Naive thymus-derived CD4-positive, alpha-beta T cell (primary cell): ENCODE measurements at places on chromosomes 6 and 20. TPM values are rescaled to one million over a fixed set of nuclear protein-coding genes. Genes with fewer than 3 reads are reported as not detected.

DNA sequence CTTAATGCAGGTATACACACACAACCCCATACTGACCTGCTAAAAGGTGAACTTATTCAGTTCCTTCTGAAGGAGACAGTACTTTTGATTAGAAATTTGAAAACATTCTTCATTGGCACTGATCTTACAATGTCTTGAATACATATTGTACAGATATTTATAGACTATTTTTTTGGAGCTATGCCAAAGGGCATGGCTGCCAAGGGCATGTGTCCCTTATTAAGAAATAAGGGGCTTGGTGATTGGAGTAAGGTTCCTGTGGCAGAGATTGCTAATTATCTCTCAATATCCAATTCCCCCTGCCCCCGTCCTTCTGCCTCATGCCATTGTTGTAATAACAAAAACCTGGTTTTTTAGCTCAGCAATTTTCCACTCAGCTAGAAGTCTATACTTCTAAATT is 355.9 kb downstream of the FARS2 start:
- H3K27me3 ChIP-seq = no peaks in the 10 kb centered on the region
- no peak overlapping the region for H3K27ac ChIP-seq
- no peaks in the 10 kb centered on the region for H3K36me3 ChIP-seq
- DNase-seq = no peak
- H3K4me3 ChIP-seq = no peak overlapping the region
- H3K4me1 ChIP-seq = peaks cover 16% of the 10 kb centered on the region

GRCh38 chr6:6176127-6176526 is 144.3 kb downstream of the F13A1 start:
- H3K4me3 ChIP-seq = no peak overlapping the region
- no peaks in the 10 kb centered on the region for H3K27me3 ChIP-seq
- no peaks in the 10 kb centered on the region for H3K36me3 ChIP-seq

GRCh38 chr20:15138548-15139126 is 801.2 kb upstream of the FLRT3 start:
- no peak overlapping the region for H3K4me3 ChIP-seq
- H3K36me3 ChIP-seq = no peaks in the 10 kb centered on the region
- no peak overlapping the region for H3K27ac ChIP-seq
- no peaks in the 10 kb centered on the region for H3K4me1 ChIP-seq
- H3K27me3 ChIP-seq = no peaks in the 10 kb centered on the region
- no peak for DNase-seq

Gene EYA2
- polyA plus RNA-seq = not detected

Gene BMP7
- polyA plus RNA-seq = not detected

DNA sequence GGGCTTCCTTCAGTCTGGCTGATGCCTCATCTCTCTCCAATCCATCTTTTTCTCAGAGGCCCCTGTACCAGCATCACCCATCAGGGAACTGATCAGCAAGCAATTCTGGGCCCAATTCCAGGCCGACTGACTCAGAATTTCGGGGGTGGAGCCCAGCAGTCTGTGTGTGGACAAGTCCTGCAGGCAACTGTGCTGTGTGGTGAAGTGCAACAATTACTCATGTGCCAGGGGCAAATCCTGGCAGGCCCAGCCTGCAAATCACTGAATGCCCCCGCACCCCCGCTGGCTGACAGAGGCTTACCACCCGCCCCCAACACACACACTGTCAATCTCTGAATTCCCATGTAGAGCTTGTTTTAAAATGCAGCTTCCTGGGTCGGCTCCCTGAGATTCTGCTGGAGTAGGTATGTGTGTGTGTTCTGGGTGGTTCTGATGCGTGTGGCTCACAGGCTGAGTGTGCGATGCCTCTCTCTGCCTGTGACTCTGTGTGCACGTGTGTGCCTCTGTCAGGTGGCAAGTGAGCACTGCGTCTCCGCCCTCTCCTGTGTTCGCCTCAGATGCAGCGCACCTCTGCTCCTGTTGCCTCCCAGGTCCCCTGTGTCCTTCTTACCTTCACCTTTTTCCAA is 45.4 kb downstream of the SSR1 start:
- H3K27me3 ChIP-seq = no peaks in the 10 kb centered on the region
- no peak overlapping the region for H3K27ac ChIP-seq
- no peak overlapping the region for H3K4me3 ChIP-seq
- H3K4me1 ChIP-seq = no peaks in the 10 kb centered on the region

- no peak for DNase-seq
- H3K4me1 ChIP-seq = peaks cover 51% of the 10 kb centered on the region
These were observed 2.6 kb upstream of the TRIM38 start for GRCh38 chr6:25959890-25960536.

DNA sequence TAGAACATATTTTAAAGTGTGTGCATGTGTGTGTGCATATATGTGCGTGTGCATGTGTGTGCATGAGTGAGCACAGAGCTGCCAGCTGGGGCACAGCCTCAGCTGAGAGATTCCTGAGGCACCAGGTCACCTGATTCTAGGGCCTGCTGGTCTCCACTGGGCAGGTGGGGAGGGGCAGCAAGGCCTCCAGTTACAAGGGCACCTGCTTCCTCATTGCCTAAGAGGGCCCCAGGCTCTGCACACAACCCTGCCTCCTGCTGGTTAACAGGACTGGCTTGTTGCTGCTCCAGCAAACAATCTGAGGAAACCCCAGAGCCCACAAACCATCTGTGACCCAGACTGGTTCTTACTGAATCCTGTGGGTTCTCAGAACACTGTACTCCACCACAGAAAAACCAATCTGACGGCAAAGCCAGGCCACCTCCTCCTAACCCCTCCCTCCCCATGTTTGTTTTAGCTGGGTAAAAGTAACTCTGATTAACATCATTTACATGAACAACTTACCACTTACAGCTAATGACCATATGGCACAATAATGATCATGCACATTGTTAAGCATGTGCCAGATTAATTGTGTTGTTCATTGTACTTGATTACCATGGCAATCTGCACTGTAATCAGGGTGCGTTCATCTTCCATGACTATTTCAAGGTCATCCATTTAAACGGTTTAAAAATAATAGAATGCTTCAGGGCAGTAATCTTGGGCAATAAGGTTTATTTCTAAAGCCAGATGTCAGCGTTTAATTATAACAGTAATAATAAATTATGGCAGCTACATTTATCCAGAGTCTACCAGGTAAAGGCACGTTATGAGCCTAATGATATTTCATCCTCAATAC is 23.1 kb upstream of the UBE2J1 start:
- H3K4me3 ChIP-seq = no peak overlapping the region
- H3K27me3 ChIP-seq = no peaks in the 10 kb centered on the region
- H3K4me1 ChIP-seq = peaks cover 8% of the 10 kb centered on the region
- H3K27ac ChIP-seq = no peak overlapping the region

DNA sequence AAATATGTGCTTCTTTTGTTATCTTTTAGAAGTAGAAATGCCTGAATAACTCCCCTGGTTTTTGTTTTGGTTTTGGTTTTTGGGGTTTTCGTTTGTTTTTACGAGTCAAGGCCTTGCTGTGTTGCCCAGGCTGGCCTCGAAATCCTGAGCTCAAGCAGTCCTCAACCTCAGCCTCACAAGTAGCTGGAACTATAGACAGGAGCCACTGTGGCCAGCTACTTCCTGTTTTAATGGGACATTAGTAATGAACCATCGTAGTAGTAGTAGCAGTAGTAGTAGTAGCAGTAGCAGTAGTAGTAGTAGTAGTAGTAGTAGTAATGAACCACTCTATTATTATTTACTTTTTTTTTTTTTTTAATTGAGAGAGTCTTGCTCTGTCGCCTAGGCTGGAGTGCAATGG is 66.0 kb downstream of the UBR2 start:
- no peak overlapping the region for H3K4me3 ChIP-seq
- no peak overlapping the region for H3K27ac ChIP-seq

GRCh38 chr20:33791959-33792597 is 19.1 kb upstream of the CHMP4B start:
- no peaks in the 10 kb centered on the region for H3K4me1 ChIP-seq
- no peak for DNase-seq
- no peaks in the 10 kb centered on the region for H3K36me3 ChIP-seq
- H3K27ac ChIP-seq = no peak overlapping the region
- H3K27me3 ChIP-seq = no peaks in the 10 kb centered on the region
- no peak overlapping the region for H3K4me3 ChIP-seq

- no peak for DNase-seq
- H3K36me3 ChIP-seq = no peaks in the 10 kb centered on the region
- H3K4me1 ChIP-seq = peaks cover 8% of the 10 kb centered on the region
- no peak overlapping the region for H3K4me3 ChIP-seq
- no peak overlapping the region for H3K27ac ChIP-seq
These were observed 108.5 kb upstream of the HIVEP1 start for GRCh38 chr6:11903645-11904044.

- H3K36me3 ChIP-seq = no peaks in the 10 kb centered on the region
- no peaks in the 10 kb centered on the region for H3K4me1 ChIP-seq
- DNase-seq = no peak
- no peaks in the 10 kb centered on the region for H3K27me3 ChIP-seq
These were observed 83.6 kb downstream of the LCA5 start for GRCh38 chr6:79453558-79454042.

DNA sequence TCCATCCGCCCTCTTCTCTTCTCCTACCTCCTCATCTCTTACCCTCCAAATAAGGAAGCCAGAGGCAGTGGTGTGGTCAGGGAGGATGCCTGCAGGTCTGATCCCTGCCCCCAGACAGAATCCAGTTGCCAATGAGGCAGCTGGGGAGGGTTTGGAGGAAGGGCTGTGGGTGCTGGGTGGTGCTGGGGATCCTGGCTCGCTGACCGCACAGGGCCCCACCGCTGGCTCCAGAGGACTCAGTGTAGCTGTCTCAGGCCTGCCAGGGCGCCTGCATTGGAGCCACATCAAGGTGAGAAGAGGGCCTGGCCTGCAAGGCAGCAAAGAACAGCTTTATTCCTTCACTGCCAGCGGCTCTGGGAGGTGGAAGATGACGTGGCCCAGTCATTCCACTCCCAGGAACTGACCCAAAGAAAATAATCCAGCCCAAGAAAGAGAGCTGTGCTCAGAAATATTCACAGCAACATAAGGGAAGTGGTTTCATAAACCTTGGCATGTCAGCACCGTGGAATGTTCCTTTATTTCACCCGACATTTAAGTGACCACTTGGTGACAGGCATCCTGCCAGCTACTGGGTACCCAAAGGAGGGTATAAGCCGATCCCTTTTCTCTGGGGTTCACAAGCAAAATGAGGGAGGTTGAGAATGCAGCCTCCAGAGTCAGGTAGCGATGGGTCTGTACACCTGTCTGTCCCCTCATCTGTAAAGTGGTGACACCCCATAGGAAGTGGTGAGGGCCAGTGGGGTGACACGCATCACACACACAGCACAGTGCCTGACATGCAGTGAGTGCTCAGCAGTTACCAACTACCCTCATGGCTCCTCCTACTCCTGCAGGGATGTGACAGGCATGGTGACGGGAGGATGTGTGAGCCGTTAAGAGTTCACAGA is 125.1 kb downstream of the SNX5 start:
- no peaks in the 10 kb centered on the region for H3K4me1 ChIP-seq
- no peak for DNase-seq
- no peak overlapping the region for H3K27ac ChIP-seq
- no peak overlapping the region for H3K4me3 ChIP-seq
- no peaks in the 10 kb centered on the region for H3K36me3 ChIP-seq

Gene DNMT3B
- 0.33 TPM for polyA plus RNA-seq

DNA sequence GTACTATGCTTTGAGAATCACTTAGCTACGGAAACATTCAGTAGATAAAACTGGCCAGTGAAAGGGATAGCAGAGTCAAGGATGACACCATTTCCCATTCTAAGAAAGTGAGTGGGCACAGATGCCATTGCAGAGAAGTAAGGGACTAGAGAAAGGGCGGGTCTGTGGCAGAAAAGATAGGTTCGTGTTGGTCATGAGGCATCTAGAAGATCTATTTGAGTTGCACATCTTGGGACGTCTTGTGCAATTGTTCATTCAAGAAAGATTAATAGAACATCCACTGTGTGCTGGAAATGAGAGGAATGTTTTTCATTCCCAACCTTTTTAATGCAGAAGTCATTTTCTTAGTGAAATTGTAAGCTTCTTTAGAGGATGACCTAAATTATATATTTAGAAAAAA is 161.7 kb downstream of the PLCB1 start:
- no peak for DNase-seq
- H3K27me3 ChIP-seq = no peaks in the 10 kb centered on the region
- H3K4me3 ChIP-seq = no peak overlapping the region
- no peaks in the 10 kb centered on the region for H3K36me3 ChIP-seq
- no peak overlapping the region for H3K27ac ChIP-seq

- no peak overlapping the region for H3K4me3 ChIP-seq
- no peaks in the 10 kb centered on the region for H3K27me3 ChIP-seq
- no peaks in the 10 kb centered on the region for H3K36me3 ChIP-seq
- no peaks in the 10 kb centered on the region for H3K4me1 ChIP-seq
- H3K27ac ChIP-seq = no peak overlapping the region
- DNase-seq = no peak
These were observed 719.1 kb downstream of the CD109 start for GRCh38 chr6:74415056-74415455.

Gene CD109
- polyA plus RNA-seq = 0.31 TPM

DNA sequence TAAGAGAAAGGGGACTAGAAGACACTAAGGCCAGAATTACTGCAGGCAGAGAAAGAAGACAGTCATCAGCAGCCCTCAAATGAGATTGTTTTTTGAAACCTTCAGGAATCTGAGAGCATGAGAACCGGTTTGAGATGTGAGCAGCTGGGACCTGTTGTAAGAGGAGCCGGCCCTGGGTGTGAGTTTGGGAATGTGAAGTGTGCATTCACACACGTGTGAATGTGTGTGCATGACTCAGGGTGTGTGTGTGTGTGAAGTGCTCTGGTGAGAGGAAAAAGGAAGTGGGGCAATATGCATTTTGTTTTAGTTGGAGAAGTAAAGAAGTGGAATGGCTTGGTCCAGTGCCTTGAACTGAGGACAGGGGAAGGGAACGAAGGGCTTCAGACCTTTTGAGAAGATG is 4.3 kb downstream of the SCUBE3 start:
- no peak for DNase-seq
- no peaks in the 10 kb centered on the region for H3K4me1 ChIP-seq
- no peak overlapping the region for H3K4me3 ChIP-seq
- no peaks in the 10 kb centered on the region for H3K36me3 ChIP-seq

DNA sequence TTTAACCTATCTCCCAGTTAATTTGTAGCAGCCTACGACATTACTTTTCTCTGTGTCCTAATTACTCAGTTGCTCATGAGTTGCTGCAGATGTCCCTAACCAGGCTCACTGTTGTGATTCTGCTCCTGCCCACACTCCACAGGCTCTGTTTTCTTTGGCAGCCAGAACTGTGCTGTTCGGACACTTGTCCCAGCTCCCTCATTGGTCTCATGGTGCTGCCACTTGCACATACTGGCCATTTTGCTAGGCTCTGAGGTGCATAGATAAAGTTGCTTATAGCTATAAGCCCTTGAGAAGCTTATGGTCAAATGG is 55.0 kb downstream of the NOX3 start:
- H3K27ac ChIP-seq = no peak overlapping the region
- no peaks in the 10 kb centered on the region for H3K4me1 ChIP-seq
- H3K36me3 ChIP-seq = no peaks in the 10 kb centered on the region
- DNase-seq = no peak
- no peak overlapping the region for H3K4me3 ChIP-seq

- H3K27ac ChIP-seq = no peak overlapping the region
- DNase-seq = no peak
- H3K4me1 ChIP-seq = no peaks in the 10 kb centered on the region
- H3K27me3 ChIP-seq = no peaks in the 10 kb centered on the region
These were observed 102.1 kb upstream of the TMEM181 start for GRCh38 chr6:158457616-158458278.

Gene TPBG
- polyA plus RNA-seq = not detected

Gene FAM110A
- 6.6 TPM for polyA plus RNA-seq

Gene RHAG
- polyA plus RNA-seq = not detected

GRCh38 chr6:163877877-163878639 is 463.5 kb downstream of the QKI start:
- no peak for DNase-seq
- no peaks in the 10 kb centered on the region for H3K27me3 ChIP-seq
- no peak overlapping the region for H3K27ac ChIP-seq

- DNase-seq = no peak
- H3K36me3 ChIP-seq = no peaks in the 10 kb centered on the region
- no peak overlapping the region for H3K27ac ChIP-seq
- no peak overlapping the region for H3K4me3 ChIP-seq
These were observed 168.0 kb downstream of the ZFAND3 start for GRCh38 chr6:37987559-37987958.

Gene ZNF334
- polyA plus RNA-seq = not detected
